ENCODE measurements at places on chromosomes 1 and 21.

DNA sequence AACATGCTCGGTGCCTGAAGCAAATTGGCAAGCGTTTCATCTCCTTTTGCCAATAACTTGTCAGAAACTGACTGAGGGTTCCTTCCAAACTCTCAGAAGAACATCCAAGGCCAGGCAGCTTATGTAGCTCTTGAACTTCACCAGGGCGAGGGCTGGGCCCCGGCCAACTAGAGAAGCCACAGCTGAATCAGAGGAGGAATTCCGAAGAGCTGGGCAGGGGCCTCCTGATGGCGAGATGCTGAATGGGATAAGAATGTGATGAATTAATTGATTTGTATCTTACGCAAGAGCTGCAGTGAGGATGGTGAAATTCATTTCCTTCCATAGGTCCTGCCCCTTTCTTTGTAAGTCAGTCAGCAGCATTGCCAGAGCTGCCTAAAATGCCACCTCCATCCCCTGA, 345.8 kb downstream of the KIF26B start:
- DNase-seq: no peak

DNA sequence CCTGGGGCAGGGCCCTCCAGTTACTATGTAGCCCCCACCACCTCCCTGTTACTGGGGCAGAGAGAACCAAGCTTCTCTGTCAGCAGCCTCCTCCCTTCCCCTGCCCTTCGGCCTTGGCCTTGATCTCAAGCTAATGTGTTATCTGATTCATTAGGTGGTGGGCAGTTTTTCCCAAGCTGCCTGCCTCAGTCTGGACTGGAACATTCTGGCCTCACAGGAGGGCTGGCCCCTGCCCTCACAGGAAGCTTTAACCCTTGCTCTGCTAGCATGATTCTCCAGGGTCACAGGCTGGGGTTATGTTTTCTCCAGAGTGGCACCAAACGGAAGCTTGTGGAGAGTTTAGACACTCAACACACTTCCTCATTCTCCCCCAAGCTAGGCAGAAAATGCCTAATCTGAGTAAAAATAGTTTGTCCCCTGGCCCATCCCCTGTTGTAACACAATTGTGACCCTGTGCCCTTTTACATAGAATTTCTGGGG, 37.2 kb upstream of the SLC6A9 start:
- DNase-seq: no peak

DNA sequence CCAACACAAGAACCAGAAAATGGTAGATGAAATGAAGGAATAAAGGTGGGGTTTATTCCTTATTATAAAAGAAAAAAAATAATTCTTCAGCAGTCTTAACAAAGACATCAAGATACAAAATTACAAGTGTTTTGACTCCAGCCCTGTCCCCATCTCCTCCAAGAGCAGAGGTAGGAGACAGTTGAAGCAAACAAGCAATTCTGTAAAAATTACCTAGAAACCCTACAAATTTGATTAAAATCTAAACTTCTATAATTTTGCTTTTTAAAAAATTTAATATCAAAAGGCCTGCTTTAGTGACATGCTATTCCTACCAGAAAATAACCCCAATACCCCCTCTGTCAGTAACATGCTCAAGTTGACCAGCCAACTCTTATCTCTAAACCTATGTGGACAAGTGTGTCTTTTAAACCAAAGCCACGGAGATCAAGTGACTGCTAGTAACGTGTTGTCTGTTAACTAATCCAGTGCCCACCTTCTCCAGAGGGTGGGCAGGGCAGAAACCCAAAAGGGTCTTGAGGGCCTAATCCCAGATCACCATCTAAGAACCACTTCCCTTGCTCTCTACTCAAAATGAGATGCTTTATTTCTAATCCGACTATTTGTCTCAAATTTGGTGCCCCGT, 8.4 kb downstream of the GLUL start:
- no peak for DNase-seq

- DNase-seq: no peak
Observed at GRCh38 chr1:208201229-208201628, 43.0 kb downstream of the PLXNA2 start.

DNA sequence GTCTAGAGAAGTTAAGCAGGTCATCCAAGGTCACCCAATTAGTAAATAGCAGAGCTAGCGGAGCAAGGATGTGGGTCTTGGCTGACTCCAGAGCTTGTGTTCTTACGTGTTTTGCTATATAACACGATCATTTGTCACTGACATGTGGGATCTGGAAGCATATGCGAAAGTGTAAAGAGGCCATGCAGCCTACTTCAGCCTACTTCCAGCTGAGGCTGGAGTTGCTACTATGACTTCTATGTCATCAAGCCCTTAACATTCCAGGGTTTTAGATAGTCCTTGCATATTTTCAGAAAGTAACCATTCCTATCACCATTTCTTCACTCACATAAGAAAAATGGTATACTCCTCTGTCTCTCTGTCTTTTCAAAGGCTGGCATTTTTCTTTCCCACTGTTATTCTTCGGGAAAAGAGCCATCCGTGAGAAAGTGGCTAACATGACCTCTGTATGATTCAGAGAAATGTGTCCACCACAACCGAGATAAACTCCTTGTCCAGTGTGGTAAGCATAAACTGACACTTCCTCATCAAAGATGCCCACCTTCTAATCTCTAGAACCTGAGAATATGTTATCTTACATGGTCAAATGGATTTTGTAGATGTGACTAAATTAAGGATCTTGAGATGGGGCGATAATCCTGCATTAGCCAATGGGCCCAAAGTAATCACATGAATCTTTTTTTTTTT, 24.0 kb upstream of the ABL2 start:
- DNase-seq: no peak

- DNase-seq: no peak
Observed at GRCh38 chr1:108570128-108570527, 10.2 kb downstream of the EEIG2 start.

DNA sequence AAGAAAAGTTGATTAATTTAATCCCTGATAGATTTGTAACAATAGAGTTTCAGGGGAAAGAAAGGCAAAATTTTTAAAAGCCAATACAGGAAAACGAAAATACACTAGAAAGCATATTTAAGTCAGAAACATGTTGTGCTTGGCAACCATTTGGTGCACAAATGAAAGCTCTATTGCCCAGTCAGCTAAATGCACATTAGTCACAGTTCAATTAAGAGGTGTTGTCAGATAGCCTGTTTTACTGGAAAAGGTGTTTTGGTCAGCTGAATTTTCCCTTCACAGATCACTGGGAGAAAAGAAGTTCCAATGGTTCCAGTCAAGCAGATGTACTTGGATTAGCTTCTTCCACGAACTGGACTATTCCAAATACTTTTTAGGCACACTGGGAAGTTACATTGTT, 25.4 kb downstream of the RGS4 start:
- DNase-seq: no peak

GRCh38 chr1:98472878-98473277, 188.6 kb upstream of the SNX7 start:
- no peak for DNase-seq

DNA sequence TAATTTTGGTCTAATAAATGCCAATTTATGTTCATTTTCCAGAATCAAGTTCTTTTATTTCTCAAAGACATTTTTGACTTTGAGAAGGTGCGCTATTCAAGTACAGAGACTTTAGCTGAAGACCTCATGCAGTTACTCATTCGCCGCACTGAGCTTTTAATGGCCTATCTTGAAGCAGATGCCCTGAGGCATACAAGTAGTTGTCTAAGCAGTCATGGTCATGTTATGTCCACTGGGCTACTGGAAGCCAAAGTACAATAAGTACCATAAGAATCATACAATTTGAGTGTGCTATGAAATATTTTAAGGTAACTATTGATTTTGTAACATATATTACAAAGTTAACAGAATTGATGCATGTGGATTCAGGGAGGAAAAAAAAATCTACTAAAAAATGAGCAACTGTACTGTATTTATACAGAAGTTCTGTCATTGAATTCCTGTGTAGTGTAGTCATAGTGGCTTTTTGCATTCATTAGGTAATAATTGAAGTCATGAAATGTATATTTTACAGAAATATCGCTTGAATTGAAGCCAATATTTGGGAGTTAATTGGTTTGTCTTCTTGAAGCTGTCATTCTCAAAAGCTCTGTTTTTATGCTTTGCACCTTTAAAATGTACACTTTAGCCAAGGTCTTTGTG, 13.5 kb upstream of the NEXN start:
- no peak for DNase-seq

DNA sequence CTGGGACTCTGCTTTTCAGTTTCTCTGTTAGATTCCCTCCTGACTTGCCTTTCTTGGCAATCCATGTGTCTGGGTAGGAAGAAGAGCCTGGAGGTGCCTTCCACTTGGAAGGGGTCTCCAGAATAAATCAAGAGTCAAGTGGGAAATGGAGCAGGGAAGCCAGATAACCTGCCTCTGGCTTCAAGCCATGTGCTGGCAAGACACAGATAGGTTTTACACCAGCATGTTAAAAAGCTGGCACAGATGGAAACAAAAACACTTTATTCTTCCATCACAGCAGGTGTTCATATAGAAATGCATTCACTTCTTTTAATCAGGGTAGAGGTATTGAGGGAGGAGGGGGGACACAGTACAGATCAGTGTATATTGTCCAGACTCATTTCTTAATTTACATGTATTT, 356.9 kb upstream of the RUNX1 start:
- DNase-seq: no peak

- DNase-seq: no peak
Observed at GRCh38 chr1:198957044-198957443, 318.2 kb downstream of the PTPRC start.

- DNase-seq: peak; percentile 89
Observed at GRCh38 chr1:156445789-156446263, 54.7 kb downstream of the MEF2D start.

- DNase-seq: no peak
Observed at GRCh38 chr1:167635941-167636340, 5.9 kb downstream of the RCSD1 start.

DNA sequence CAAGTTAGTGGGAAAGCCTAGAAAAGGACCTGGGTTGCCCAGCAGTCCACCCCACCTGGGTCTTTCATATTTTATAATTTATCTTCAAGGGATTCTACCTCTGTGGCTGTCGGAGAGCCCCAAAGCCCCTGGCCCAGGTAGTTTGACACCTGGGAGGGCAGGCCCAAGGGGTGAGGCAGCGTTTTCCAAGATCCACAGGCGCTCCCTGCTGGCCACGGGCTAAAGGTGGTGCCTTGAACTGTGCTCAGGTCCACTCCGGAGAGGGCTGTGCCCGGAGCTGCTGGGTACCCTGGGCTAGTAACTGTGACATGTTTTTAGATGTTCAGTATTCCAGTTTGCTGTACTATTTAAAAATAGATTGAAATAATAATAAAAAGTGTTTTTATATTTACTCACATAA, 37.2 kb upstream of the CRNN start:
- no peak for DNase-seq

DNA sequence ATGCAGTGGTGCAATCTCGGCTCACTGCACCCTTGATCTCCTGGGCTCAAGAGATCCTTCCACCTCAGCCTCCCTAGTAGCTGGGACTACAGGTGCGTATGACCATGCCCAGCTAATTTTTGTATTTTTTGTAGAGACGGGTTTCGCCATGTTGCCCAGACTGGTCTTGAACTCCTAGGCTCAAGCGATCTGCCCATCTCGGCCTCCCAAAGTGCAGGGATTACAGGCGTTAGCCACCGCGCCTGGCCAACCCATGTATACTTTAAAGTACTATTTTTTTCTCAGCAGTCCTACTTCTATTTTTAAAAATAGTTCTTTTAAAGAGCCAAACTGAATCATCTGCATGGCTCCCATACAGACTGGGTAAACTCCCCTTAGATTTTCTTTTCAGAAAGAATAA, 3.5 kb downstream of the STK40 start:
- no peak for DNase-seq

DNA sequence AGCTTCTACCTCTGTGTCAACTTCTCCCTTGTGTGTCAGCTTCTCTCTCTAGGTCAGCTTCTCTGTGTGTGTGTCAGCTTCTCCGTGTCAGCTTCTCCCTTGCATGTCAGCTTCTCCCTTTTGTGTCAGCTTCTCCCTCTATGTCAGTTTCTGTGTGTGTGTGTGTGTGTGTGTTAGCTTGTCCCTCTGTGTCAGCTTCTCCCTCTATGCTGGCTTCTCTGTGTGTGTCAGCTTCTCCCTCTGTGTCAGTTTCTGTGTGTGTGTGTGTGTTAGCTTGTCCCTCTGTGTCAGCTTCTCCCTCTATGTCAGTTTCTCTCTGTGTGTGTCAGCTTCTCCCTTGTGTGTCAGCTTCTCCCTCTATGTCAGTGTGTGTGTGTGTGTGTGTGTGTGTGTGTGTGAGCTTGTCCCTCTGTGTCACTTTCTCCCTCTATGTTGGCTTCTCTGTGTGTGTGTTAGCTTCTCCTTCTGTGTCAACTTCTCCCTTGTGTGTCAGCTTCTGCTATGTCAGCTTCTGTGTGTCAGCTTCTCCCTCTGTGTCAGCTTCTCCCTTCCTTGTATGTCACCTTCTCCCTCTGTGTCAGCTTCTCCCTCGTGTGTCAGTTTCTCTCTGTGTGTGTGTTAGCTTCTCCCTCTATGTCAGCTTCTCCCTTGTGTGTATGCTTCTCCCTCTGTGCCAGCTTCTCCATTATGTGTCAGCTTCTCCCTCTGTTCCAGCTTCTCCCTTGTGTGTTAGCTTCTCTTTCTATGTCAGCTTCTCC, 6.3 kb upstream of the UBXN10 start:
- DNase-seq: no peak

- DNase-seq: no peak
Observed at GRCh38 chr1:173002891-173003838, 47.6 kb downstream of the TNFSF18 start.

- DNase-seq: no peak
Observed at GRCh38 chr21:41827951-41828883, 50.9 kb downstream of the PRDM15 start.

DNA sequence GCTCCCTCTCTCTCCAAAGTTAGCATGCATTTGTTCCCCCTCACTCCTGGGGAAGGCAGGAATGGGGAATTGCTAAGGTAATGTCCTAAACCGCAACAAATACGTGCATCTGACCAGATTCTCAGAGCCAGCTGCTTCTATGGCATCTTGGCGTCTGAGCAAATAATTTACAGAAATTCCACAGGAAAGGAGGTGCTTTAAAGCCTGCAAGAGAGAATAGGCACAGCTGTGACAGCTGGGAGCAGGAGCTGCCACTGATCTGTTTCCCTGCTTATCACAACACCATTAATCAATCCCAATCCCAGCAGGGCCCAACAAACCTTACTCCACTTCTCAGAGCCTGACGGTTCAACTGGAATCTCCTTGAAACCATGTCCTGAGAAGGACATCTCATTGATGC, 83.5 kb upstream of the ZNF281 start:
- DNase-seq: no peak

DNA sequence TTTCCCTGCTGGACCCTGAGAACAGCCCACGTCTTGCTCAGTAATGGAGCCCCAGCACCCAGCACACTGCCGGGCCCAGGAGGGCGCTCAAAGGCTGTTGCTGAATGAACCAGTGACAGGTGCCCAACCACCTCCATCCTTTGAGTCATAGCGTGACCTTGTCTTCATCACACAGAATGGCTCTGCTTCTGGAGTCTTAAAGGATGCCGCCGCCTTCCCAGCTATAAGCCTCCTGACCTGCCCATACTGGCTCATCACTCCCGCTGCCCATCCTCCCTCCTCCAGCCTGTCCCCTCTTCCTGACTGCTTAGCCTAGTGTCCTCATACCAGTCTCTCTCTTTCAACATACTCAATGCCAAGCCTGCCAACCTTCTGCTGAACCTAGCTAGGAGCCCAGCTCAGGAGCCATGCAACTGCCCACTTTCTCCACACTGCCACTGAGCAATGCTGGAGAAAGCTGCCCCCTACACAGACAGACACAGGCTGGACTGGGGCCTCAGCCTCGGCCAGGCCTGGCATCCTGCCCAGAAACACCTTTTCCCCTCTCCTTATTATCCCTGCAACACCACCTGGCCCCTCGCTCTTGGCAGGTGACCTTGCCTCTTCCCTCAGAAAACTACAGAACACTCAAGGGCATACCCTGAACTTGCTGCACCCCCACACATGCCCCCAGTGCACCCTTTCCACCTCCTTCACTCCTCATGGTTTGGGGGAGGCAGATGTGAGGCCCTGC, 14.1 kb downstream of the TTC39A start:
- DNase-seq: no peak
